Right renal cortex interstitium (tissue), 3 donors: ENCODE measurements at places on chromosomes 13 and 19.

DNA sequence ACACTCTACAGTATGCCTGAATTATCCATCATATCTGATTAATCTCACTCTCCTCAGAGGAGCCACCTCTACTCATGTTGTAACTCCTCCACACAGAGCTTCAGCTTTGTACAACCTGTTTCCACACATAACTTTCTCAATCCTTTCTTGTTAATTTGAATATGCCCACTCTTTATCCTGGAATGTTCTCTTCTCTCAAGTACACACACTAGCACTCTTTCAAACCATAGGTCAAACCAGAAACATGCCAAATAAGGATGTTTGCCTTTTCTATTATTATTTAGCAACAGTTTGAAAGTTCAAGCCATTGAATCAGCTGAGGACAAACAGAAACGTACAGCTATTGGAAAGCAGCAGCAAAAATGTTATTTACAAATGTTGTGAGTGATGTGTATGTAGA lies 110.3 kb downstream of the MIPEP start:
- no peak for DNase-seq

- no peak for DNase-seq
These were observed 120.2 kb downstream of the URI1 start for GRCh38 chr19:30062065-30062906.

DNA sequence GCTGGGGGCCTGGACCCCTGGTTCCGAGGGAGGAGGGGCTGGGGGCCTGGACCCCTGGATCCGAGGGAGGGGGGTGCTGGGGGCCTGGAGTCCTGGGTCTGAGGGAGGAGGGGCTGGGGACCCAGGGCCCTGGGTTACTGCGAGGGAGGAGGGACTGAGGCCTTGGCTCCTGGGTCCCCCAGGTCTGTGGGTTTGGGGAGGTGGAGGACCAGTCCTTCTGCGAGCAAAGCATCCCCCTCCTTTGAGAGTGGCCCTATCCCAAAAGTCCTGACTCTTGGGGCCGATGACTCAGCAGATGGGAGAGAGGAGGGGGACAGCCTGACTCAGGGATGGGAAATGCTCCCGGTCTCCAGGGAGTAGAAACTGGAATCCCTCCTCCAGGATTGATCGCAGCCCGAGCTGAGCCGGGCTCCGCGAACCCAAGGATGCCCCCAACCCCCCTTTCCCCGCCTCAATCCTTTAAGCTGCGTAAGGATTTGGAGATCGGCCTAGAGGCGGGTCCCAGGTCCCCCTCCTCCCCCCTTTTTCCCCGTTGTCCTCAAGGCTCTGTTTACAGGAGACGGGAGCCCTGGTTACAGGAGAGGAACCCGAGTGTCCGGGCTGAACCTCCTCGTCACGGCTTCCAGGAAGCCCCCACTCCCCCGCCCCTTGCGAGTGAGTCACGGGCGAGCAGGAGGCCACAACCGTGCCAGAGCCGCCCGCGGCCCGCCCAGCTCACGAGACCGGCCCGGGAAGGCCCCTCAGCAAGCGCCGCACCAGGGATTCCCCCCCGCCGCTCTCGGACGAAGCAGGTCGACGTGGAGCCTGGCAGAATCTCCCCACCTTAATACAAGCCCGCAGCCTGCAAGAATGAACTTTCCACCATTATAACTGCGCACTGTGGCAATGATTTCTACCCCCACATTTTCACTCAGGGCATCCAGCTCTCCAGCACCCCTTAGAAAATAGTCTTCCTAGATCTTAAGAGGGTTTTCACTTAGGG lies 3.0 kb upstream of the ZFP36 start:
- DNase-seq = no peak

DNA sequence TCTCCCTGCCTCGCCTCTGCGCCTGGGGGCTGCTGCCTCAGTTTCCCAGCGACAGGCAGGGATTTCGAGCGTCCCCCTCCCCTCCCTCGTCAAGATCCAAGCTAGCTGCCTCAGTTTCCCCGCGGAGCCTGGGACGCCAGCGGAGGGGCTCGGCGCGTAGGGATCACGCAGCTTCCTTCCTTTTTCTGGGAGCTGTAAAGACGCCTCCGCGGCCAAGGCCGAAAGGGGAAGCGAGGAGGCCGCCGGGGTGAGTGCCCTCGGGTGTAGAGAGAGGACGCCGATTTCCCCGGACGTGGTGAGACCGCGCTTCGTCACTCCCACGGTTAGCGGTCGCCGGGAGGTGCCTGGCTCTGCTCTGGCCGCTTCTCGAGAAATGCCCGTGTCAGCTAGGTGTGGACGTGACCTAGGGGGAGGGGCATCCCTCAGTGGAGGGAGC lies 722 bp upstream of the ICAM1 start:
- DNase-seq = no peak

DNA sequence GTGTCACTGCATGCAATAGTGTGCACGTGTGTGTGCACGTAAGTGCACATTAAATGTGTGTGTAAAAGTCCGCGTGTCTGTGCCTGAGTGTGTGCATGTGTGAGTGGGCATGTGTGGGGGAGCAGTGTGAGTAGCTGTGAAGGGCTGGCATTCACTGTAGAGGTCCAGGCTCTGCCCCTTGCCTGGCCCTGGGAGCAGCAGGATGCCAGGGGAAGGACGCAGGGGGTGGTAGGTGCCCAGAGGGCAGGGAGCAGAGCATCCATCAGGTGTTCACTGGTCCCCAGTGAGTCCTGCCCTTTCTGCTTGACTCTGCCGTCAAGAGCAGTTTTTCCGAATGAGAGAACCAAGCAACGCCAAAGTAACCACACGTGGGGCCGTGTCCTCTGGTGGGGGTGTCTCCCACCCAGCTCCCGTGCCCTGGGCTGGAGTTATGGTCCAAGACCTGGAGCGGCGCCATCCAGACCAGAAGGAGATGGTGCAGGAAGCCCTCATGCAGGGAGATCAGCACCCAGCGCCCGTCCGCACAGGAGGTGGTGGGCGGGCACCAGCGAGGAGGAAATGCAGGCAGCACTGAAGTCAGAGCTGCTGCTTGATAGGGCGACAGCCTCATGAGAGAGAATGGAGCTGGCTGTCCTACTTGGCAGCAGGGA lies 68.5 kb downstream of the TEX29 start:
- DNase-seq = no peak

- no peak for DNase-seq
These were observed 25.3 kb upstream of the FBXO27 start for GRCh38 chr19:39057615-39058014.

DNA sequence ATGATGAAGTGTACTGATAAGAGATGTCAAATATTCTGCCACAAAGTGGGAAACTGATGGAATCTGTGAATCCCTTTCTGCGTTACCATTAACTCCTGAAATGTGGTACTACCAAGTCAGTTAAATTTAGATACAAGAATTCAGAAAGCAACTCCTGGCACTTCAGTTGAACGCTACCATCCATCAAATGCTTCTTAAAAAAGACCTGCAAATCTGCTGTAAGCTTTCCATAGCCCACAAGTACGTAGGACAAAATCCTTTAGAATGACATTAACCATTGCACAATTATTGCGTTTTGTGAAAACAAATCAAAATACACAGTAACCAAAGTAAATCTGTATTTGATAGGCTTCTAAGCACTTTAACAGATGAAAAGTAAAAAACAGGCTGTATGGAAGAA lies 5.4 kb downstream of the SMAD9 start:
- DNase-seq = no peak

- no peak for DNase-seq
These were observed 502.7 kb downstream of the FGF9 start for GRCh38 chr13:22173610-22174009.

GRCh38 chr19:39420769-39421168 lies 8.3 kb downstream of the PLEKHG2 start:
- DNase-seq = no peak

DNA sequence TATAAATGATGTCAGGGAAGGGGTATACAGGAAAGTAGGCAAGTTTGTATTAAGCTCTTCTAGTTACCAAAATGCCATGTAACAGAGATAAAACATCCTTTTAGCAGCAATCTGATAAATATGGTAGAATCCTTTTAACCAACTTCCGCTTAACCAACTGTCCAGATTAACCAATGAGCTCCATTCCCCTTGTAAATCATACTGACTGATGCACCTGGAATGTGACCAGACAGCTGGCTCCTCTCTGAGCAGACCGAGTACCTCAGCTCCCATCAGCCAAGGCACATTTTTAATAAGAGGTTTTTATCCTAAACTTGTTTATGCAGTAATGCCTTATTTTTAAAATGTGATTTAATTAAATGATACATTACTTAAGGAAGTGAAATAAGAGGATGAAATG lies 66.4 kb downstream of the KLF12 start:
- DNase-seq = no peak

DNA sequence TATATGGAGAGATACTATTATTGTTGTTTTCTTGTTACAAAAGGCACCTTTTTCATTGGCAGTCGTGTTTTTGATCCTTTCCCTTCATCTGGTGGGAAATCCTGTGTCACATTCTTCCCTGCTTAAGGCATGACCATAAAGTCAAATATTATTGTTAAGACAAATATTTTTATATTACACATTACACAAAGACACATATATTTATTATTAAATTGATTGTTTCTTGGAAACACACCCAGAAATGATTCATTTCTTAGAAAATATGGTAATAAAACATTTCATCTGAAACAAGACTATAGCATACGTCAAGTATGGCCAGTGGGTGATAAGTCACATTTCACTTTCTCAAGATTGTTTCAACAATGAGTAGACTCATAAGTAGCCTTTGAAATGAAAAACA lies 77.3 kb downstream of the KCTD12 start:
- no peak for DNase-seq

GRCh38 chr13:53398051-53398450 lies 369.4 kb downstream of the OLFM4 start:
- DNase-seq = no peak

DNA sequence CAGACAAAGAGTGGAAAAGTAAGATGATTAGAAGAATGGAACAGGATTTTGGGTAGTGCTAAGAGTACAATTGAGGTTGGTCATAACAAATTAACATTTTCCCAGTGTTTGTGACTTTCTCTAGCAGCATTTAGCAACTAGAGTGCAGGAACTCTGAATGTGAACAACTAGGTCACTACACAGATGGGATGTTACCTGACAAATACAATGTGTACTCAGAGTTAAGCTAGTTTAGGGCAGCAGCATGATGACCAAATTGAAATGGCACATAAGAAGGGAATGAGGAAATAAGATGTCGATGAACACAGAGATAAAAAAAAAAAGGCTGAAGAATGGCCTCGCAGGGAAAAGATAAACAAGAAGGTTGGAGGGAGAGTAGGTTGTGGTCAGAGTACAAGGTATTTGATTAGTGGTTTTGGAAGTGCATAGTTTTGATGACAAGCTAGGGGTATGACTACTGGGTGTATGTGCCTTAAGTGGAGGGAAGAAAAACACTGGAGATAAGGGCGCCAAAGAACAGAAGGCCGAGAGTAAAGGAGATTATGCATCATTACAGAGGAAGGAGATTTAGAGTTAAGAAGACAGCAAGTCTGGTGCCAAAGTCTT lies 381.1 kb downstream of the FGF14 start:
- DNase-seq = no peak

- DNase-seq = no peak
These were observed 112.3 kb downstream of the AKAP11 start for GRCh38 chr13:42384265-42384664.

DNA sequence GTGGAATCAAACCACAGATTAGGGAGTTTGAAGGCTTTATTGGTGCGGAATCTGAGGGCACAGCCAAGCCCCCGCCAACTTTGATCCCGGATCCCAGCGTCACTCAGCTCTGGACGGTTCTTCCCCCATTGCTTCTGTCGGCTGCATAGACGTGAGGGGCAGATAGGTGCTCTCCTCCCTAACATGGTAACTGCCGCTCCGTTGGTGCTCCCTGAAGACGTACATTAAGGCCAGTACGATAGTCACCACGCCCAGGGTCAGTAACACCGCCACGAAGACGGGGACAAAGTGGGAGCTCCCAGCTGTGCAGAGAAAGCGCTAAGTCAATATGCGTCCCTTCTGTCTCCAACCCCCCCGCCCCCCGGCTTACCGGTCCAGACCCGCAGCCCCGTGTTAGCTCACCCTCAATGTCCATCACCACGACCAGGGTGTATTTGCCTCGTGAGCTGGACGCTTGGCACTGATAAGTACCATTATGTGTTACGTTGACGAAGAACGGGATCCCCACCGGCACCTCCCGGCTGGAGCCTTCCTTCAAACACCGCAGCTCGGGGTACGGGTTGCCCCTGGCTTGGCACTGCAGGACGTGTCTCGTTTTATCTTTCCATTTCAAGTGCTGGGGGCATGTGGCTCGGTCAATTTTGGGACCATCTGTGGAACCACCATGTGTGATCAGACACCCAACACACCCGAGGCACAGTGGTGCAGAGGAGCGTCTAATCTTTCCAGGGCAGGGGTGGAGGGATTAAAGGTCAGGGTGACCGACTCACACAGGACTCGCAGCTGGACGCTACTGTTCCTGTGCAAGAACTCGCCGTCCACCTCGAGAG lies 644 bp upstream of the RAVER1 start:
- DNase-seq = no peak

DNA sequence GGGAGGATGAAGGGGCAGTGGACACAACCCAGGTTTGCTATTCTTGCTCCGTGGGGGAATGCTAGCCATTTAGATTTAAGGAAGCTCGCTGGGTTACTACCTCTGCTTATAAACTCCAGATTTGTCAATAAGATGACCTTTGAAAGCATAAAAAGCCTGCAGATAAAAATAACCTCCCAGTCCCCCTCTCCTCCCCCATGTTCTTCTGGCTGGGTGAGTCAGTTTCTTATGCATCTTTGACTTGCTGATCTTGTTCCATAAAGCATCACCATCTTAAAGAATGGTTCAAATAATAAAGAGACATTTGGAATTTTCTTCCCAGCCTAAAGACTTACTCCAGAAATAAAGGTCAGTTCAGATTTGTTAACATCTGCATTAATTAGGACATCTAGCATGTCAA lies 118.3 kb upstream of the RNF113B start:
- DNase-seq = no peak

GRCh38 chr13:112685896-112686295 lies 3.9 kb upstream of the ATP11A start:
- no peak for DNase-seq

DNA sequence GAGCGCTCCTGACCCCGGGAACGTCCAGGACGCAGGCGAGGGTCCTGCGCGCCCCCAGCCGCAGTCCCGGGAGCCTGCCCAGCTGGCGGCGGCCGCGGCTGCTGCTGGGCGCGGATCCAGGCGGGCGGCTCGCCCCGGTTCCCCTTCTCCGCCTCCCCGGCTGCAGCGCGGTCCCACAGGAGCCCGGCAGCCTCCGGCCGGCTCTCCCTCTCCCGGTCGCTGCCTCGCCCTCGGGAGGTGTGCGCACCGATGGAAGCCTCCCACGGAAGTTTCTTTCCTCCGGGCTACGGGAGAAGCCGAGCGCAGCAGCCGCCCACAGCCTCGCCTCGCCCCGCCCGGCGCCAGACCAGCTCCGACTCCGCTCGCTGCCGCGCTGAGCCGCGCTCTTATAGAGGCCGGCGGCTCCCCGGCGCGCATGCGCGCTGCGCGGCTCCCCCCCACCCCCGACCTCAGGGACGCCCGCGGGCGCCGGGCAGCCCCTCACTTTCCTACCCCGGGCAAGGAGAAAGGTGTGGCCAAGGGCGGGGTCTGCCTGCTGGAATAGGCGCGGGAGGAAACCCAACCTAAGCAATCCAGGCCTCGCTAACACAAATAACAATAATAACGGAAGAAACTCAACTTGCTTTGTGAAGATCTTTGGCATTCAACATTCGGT lies at the start of gene SHISA2:
Gene SHISA2, minus strand, starts transcription at position 360 of the 655 bp plus-strand sequence. CDS start 1,041 bp downstream, outside the sequence.
- DNase-seq = no peak
